ENCODE measurements at places on chromosomes 16 and 17.
A peak's percentile ranks its signal among the peaks of the same experiment; 100 is the strongest.

DNA sequence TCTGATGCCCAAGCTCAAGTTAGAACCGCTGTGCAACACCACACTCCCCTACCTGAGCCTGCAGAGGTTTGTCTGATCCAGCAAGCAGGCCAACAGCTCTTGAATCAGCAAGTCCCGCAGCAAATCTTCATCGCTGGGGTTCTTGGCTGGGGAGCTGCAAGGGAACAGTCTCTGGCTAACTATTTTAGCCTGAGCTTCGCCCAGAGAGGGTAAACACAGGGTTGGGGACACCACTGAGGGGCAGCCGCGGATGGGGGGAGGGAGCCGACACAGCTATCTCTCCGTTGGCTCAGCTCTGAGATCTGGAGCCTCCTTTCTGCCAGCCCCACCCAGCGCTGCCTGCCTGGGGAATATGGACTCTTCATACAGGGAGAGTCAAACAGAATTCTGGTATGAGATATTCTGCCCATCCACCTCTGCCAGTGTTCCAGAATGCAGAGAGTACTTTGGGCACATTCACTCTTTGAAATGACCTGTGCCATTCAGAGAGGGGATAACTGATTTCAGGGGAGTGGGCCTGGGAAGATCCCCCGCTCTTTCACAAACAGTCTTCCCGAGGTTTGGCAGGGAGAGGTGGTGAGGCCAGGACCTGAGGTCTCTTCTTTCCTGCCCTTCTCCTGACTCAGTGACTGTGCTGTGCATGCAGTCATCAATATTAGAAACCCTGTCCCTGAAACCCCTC, 7.4 kb downstream of the GIP start:
- no peak for DNase-seq

GRCh38 chr17:80032614-80033171, 3.0 kb downstream of the TBC1D16 start:
- DNase-seq, result no peak

DNA sequence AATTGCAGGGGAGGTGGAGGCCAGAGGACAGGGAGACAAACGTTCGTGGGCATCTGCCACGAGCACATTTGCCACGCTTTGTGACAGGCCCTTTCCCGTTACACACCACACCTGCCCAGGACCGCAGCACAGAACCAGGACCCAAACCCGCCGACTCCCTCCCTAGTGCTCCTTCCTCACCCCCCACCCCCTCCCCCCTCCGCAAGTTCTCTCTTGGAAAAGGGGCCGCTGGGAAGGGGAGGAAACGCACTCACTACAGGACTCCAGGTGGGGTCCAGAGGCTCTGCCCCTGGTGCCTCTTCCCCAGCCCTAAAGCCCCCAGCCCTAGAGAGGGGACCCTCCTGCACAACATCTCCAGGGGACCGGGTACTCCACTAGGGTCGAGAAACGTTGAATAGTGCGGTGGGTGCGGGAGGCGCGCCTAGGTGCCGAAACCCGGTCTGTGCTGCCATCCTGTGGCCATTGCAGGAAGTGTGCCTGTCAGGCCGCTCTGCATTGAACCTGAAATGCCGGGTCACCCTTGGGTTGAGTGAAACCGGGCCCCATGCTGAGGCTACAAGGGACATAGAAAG, 21.9 kb upstream of the EIF1 start:
- DNase-seq, result peak; percentile 86

GRCh38 chr16:51276336-51276735, 125.3 kb upstream of the SALL1 start:
- no peak for DNase-seq

GRCh38 chr17:66340720-66341119, 38.3 kb downstream of the PRKCA start:
- DNase-seq, result no peak

GRCh38 chr16:49112754-49113153, 168.9 kb downstream of the CBLN1 start:
- no peak for DNase-seq

GRCh38 chr16:3787924-3788661, 70.8 kb upstream of the TRAP1 start:
- no peak for DNase-seq

- DNase-seq, result no peak
Observed at GRCh38 chr17:82228278-82228841, 482 bp upstream of the SLC16A3 start.

- no peak for DNase-seq
Observed at GRCh38 chr17:9004132-9004960, 17.0 kb upstream of the NTN1 start.

- no peak for DNase-seq
Observed at GRCh38 chr17:61318684-61319098, 81.0 kb upstream of the TBX2 start.

DNA sequence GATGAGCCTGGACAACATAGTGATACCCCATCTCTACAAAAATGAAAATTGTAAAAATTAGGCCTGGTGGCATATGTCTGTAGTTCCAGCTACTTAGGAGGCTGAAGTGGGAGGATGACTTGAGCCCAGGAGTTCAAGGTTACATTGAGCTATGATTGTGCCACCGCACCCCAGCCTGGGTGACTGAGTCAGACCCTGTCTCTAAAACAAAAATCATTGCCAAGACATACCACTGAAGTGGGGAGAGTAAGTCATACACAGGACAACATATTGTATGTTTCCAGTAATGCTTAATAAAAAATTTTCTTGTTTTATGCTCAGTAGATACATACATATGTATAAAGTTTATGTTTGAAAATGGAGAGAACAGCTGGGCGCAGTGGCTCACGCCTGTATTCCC, 39.2 kb downstream of the NDE1 start:
- no peak for DNase-seq

DNA sequence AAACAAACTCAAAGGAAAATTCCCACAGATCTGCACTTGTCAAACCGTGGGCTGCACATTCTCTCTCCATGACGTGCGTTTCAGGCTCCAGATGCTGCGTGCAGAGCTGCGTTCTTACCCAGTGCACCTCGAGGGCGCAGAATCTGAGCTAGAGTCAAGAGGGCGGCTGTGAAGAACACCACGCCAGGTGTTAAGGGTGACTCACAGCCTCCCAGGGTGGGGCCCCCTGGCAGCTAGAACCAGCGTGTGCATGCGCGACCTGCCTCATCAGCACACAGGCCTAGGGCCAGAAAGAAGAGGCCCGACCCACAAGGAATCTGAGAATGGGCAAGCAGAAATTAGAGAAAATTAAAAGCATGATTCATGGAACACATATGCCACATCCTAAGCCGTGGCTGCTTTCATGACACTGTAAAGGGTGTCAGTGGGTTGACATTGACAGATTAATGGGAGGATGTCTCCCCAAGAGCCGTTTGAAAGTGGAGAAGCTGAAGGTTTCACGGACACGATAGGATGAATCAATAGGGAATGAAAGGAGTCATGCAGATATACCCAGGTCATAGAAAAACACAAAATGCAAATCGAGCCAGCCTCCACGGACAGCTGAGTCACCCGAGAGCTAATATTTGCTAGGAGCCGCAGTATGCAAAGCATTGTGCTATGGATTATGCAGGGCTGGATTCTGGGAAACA, 29.0 kb downstream of the MARCHF10 start:
- peak; percentile 91 for DNase-seq

DNA sequence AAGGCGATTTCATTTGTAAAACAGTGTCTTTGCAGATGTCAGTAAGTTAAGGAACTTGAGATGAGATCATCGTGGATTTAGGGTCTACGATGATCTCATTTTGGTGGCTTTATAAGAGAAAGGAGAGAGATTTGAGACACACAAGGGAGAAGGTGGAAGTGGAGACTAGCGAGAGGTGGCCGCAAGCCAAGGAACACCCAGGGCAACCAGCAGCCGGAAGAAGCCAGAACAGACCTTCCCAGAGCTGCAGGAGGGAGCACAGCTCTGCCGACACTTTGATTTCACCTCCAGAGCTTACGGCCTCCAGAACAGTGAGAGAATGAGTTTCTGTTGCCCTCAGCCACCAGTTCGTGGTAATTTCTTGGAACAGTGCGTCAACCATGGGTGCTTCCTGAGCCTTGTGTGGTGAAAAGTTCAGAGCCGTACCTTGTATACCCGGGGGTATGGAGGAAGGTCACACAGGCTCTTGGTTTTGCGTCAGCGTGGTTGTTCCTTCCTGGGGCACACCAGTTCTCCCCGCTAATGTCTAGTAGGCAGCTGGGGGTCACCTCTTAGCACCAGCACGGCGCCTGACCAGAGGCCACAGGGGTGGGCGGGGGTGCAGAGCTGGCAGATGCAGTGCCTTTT, 12.9 kb upstream of the SEC14L1 start:
- no peak for DNase-seq

- no peak for DNase-seq
Observed at GRCh38 chr17:10018461-10018891, 113.4 kb upstream of the RCVRN start.

DNA sequence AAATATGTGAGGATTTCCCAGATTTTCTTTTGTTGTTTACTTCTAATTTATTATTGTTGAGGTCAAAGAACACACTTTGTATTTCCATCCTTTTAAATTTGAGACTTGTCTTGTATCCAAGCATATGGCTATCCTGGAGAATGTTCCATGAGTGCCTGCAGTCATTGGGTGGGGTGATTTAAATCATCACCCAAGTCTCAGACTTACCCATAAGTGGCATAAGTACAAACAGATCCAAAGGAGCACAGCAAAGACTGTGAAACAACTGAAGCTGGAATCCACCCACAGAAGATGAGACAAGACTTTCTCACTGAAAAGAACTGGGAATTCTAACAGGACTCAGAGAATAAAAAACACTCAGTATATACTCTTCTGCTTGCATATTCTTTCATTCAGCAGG, 239.9 kb downstream of the CEP112 start:
- no peak for DNase-seq

- DNase-seq, result no peak
Observed at GRCh38 chr16:88389621-88390160, 6.9 kb downstream of the ZNF469 start.

- DNase-seq, result no peak
Observed at GRCh38 chr16:59385491-59385890, 651.4 kb upstream of the GOT2 start.

DNA sequence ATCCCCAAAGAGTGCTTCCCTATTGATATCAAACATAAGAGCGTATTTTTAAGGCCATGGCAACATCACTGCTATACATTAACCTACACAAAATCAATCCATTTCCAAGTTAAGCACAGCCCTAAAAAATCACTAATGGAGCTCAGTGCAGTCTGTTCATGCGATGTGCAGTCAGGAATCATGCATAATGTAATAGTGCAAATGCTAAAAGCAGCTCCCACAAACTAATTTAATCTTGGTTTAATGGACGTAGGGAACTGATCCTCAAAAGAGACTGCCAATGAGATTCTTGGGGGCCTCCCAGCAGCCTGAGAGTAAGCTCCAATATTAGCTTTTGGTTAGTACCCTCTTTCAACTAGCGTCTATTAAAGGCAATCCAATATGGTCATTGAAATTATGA, 245.9 kb downstream of the TOX3 start:
- DNase-seq, result no peak

DNA sequence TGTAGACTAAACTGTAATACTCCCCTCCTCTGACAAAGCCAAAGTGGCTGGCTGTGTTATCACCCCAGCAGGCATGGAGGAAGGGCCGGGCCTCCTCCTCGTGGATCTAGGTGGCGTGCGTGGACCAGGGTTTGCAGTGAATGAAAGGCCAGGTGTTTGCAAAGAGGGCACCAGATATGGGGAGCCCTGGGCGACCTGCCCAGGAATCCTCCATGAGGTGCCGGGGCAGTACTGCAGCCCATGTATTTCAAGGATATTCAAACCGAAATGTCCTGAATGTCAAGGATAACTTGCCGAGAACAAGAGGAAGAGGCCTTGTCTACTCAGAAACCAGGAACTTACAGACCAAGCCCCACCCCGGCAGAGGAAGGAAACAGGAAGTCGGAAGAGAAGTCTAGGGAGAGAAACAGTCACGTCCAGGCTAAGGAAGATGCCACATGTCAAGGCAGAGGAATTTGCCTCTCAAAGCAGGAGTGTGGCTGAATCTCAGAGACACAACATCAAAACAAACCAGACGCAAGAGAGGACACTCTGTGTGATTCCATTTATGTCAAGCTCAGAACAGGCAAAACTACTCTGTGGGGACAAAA, 13.7 kb upstream of the OSGIN1 start:
- no peak for DNase-seq

- no peak for DNase-seq
Observed at GRCh38 chr17:57260325-57261083, 4.2 kb downstream of the MSI2 start.

- DNase-seq, result peak; percentile 75
Observed at GRCh38 chr16:85554114-85554888, 58.8 kb upstream of the GSE1 start.

GRCh38 chr16:76653390-76654026, 376.3 kb downstream of the CNTNAP4 start:
- DNase-seq, result peak; percentile 88

DNA sequence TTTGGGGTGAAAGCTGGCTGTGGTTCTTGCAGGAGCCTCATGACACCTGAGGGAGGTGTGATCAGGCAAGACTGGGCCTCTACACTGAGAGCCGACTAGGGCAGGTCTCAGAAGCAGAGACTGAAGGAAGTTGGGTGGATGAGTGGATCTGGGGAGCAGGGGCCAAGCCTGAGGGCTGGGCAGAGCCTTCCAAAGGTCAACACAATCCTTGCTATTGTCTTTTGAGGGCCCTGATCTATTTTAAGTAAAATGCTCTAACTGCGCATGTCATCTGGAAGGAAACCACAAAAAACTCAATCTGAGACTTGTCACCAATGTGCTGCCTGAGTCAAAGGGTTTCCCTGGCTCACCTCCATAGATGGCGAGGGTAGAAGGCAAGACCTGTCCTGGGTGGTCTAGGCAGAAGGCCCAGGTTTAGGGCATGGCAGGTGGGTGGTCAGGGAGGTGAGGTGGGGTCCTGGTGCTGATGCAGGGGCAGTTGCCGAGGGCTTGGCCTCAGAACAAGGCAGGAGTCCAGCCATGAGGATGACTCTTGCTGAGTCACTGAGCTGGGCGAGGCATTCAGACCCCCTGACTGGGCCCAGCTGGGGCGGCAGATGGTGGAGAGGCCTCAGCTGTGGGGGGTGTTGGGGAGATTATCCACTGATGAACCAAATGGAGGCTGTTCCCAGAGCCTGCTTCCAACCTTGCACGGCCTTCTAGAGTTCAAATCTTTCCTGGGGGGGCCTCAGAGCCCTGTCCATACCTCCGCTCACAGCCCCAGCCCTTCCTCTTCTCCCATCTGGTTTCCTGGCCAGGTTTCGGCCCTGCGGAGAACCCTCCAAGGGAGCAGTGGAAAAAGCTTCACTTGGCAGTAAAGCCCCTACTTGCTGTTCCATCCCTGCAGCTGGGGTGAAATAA, 5.1 kb downstream of the MVP start:
- DNase-seq, result no peak

DNA sequence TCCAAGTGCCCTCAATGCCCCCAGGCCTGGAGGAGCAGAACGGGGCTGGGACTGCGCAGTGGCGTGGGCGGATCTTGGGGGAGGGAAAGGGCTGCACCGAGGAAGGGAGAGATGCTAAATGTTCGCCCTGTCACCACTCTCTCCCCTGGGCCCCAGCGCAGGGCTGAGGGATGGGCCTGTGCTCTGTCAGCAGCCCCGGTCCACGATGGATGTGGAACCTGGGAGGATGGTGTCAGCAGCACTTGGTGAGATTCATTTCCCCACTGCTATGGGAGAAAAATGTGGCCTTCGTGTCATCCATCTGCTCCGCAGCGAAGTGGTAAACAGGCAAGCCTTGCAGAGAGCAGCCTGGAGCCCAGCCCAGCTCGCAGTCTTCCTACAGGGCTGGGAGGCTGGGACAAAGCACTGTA, 72.0 kb downstream of the TMEM132E start:
- DNase-seq, result no peak

- DNase-seq, result no peak
Observed at GRCh38 chr16:48332978-48333377, 52.2 kb downstream of the SIAH1 start.

GRCh38 chr16:60686824-60687223, 1349.4 kb downstream of the CDH8 start:
- no peak for DNase-seq

GRCh38 chr17:74417178-74418045, 14.5 kb upstream of the GPRC5C start:
- no peak for DNase-seq

Data from NCI-H1417 (cell line).